ENCODE measurements at places on chromosomes 7 and 10. TPM values are rescaled to one million over a fixed set of nuclear protein-coding genes. Genes with fewer than 3 reads are reported as not detected.

DNA sequence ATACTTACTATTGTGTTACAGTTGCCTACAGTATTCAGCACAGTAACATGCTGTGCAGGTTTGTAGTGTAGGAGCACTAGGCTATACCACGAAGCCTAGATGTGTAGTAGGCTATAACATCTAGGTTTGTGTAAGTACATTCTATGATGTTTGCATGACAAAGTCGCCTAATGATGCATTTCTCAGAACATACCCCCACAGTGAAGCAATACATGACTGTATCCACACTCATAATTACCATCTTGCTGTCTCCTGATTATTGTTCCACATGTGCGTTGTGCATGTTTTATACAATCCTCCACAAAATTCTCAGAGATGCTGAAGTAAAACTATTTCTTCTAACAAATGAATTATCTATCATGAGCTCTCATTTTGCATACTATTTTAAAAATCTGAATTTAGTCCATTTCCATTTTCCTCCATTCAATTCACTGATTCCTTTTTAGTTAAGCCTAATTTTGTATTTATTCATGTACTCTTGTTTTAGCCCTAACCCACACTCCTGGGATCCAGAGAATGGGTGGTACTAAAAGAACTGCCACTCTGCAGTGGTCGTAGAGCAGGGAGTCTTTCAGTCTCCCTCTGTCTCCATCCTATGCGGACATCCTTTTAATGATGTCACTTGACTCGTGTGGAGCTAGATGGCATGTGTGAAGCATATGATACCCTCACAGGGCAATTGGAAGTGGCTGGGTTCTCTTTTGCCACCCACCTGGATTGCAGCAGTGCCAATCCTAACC, 67.6 kb upstream of the CAV2 start:
- no peak for DNase-seq

The TPK1 gene
- 4.8 TPM for total RNA-seq

- DNase-seq, result no peak
Observed at GRCh38 chr7:105502173-105502572, 19.9 kb downstream of the PUS7 start.

DNA sequence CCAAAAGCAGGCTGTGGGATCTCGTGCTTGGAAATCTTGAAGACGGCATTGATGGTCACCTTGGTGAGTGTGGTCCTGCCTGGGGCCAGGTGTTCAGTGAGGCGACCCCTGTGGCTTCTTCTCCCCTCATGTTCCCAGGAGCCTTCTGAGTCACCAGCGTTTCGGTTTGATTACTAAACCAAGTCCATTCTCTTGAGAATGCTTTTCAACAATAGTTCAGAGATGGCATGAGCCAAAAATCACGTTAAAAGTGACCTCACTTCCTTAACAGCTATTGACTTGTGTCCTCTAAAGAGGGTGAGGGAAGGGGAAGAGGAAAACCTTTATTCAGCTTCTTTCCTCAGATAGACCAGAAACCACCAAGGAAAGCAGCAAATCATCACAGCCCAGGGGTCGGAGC, 315.2 kb downstream of the GATA3 start:
- DNase-seq, result no peak

DNA sequence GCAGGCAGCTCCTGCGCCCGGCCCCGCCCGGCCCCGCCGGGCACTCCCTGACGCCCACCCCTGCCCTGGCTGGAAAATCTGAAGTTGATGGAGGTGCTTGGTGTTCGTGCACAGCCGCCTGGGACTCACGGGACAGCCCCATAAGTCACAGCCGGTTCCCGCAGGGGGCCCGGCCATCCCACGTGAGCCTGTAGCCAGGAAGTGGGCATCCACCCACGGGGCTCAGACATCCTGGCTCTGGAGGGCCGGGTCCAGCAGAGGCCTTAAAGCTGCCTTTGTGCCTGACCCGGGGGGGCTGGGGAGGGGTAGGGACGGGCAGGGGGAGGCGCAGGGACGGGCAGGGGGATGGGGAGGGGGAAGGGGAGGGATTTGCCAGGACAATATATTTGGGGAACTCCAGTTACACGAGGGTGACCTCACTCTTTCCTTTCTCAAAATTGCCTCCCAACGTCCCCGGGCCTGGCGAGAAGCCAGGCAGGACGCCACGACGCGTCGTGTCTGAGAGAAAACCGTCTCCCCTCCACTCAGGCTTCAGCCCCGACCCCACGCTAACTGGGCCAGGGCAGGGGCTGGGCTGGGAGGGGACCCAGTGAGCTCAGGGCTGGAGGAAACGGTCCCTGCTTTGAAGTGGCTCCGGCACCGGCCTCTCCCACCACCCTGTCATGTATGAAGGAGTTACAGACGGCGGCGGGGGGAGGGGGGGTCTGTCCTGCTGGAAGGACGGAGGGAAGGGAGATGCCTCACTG, 82.1 kb upstream of the PDGFA start:
- no peak for DNase-seq

The NKX1-2 gene
- 0.73 TPM for total RNA-seq

GRCh38 chr7:154423231-154423630, 371.0 kb downstream of the DPP6 start:
- no peak for DNase-seq

- no peak for DNase-seq
Observed at GRCh38 chr10:47401874-47402640, 18.0 kb upstream of the ZNF488 start.

GRCh38 chr7:113921363-113921762, 2.6 kb upstream of the PPP1R3A start:
- DNase-seq, result no peak
